ENCODE measurements at places on chromosomes 2 and 18.

DNA sequence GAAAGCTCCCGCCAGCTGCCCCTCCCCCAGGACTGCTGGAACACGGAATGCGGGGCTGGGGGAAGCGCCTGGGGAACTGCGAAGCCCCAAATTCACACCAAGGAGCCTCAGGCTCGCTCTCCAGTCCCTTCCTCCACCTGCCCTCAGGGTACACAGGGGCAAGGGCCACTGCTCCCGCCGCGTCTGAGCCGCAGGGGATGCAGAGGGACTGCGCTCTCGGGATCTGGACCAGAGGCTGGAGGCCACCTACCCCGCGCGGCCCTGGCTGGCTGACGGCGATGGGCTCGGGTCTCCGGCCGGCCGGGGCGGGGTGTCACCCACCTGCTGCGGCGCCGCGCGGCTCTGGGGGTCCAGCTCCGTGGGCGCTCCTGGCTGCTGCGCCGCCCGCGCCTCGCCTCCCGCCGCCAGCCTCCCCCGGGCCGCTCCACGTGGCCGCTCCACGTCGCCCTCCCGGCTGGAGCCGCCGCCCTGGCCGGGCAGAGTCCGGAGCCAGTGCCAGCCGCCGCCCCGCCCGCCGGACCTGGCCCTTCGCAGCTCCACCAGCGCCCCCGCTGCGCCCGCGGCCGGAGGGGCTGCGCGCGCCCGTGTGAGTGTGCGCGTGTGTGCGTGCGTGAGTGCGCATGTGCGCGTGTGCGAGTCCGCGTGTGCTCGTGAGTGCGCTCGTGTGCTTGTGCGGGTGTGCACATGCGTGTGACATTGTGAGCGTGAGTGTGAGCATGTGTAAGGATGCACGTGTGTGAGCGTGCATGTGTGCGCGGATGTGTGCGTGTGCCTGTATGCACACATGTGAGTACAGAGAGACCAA, at the start of gene CGREF1:
Gene CGREF1, minus strand, starts transcription at position 604 of the 805 bp plus-strand sequence. CDS start 14,762 bp downstream, outside the sequence.
- DNase-seq = peak; percentile 48

GRCh38 chr18:3607309-3608098, 157.5 kb downstream of the TGIF1 start:
- DNase-seq = no peak

DNA sequence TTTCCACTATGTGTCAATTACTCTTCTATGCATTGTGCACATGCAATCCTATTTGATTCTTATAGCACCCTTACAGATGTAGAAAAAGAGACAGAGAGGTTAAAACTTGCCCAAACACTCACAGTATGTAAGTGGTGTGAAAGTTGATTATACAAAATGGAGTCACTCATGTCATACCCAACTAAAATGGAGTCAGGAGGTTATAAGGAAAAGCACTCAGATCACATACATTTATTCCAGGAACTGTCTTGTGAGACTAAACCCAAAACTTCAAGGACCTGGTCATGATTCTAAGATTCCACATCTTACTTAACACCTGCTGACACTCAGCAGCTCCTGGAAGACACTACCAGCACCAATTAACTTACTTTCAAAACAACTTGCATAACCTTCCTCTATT, 802.6 kb downstream of the MBD2 start:
- DNase-seq = no peak

DNA sequence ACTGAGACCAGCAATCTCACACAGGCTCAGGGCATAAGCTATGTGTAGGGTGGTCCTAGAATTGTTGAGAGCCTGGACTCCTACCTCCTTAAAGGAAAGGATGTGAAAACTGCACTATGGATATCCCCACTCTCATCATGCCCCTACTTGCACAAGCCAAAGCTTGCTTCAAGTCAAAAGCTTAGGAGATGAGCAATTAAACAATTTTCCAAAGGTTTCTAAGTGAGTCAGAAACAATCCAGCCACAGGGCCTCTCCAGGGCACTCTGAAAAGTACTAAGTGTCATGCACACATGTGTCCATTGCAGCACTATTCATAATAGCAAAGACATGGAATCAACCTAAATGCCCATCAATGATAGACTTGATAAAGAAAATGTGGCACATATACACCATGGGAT, 215.4 kb downstream of the AFF3 start:
- no peak for DNase-seq

- DNase-seq = no peak
Measured at GRCh38 chr18:70421471-70422390, 132.9 kb downstream of the SOCS6 start.

DNA sequence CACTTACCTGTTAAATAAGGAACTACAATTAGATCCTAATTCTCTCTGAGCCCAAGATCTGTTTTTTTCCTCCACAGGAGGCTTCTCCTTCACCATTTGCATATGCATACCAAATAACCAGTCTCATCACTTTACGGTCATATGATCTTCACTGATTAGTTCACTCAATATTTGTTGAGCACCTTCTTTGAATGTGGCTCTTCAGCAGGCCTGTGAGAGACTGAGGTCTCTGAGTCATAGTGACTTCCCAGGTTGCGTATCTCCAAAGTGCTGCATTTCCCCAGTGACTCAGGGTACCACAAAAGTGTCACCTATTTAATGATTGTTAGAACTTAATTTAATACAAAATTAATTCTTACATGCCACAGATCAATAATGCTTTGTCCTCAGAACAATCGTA, 108.8 kb upstream of the TRIB2 start:
- no peak for DNase-seq

GRCh38 chr2:195496991-195497390, 160.0 kb upstream of the SLC39A10 start:
- DNase-seq = no peak
